ENCODE measurements at places on chromosomes 6 and 20. TPM values are rescaled to one million over a fixed set of nuclear protein-coding genes. Genes with fewer than 3 reads are reported as not detected.

The MUC22 gene
- not detected for total RNA-seq

DNA sequence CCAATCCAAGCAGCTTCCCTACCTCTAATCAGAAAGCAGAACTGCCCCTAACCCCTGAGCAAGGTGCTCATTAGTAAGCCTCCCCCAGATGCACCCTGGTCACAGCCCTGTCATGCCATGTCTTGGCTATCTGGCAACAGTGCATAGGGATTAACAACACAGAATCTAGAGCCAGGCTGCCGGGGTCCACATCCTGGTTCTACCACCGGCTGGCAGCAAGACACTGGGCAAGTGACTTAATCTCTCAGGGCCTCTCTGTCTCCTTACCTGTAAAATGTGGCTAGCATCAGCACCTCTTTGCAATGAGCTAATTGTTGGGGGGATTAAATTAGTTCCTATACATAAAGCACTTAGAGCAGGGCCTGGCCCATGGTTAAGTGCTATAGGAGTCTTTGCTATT lies 68.1 kb downstream of the CPNE5 start:
- no peak for DNase-seq

The COX4I2 gene
- not detected for total RNA-seq

DNA sequence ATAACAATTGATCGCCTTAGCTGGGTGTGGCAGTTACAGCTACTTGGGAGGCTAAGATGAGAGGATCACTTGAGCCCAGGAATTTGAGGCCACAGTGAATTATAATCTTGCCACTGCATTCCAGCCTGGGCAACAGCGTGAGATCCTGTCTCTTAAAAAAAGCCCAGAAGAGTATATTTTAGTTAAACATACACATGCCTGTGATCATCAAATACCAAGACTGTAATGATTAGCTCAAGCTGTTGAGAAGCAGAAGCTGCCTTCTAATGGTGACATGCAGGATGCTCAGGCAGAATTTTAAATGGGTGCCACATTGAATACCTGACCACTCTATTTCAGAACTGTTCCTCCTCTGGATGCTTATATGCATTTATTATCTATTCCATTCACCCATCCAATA lies 8.9 kb upstream of the TMEM14A start:
- DNase-seq, result no peak

DNA sequence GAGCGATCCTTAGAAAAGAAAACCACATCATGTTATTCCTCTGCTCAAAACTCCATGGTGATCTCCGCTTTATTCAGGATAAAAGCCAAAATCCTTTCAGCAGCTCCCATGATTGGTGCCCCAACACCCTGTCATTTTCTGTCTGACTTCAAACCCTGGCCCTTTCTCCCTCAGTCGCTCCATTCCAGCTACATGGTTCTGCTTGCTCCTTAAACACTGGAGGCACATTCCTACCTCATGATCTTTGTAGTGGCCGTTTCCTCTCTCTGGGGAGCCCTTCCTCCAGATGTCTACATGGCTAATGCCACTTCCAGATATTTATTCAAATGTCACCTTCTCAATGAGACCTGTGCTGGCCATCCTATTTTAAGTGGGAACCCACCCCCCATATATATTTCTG lies 100.8 kb downstream of the CAP2 start:
- no peak for DNase-seq

- peak; percentile 36 for DNase-seq
Observed at GRCh38 chr6:156747715-156748114, 29.5 kb upstream of the ARID1B start.

GRCh38 chr20:44724423-44725091 lies 9.4 kb downstream of the CCN5 start:
- no peak for DNase-seq

GRCh38 chr6:80411486-80411885 lies 305.0 kb downstream of the BCKDHB start:
- DNase-seq, result no peak

The PRDM13 gene
- 0.05 TPM for total RNA-seq

DNA sequence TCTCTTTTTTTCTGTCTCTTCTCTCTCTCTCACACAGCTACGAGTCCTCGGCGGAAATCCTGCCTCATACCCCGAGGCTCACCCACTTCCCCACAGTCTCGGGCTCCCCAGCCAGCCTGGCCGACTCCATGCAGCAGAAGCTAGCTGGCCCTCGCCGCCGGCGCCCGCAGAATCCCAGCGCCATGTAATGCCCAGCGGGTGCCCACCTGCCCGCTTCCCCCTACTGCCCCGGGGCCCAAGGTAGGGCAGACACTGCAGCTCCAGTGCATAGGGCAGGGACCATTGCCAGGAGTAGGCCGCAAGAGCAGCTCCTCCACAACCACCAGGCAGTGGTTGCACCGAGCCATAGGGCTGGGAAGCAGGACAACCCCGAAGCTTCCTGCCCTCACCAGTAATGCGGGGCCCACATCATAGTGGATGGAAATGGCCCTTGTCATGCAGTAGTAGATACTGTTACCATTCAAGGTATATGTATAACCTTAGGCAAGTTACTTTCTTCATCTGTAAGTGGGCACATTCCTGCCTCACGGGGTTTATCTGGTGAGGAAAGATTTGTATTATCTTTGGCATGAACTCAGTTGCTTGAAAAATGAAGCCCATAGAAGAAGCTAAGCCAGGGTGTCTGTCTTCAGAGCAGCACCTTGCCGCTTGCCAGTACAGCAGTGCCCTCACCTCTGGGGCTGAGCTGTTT lies 36.9 kb upstream of the ID1 start:
- peak; percentile 57 for DNase-seq

DNA sequence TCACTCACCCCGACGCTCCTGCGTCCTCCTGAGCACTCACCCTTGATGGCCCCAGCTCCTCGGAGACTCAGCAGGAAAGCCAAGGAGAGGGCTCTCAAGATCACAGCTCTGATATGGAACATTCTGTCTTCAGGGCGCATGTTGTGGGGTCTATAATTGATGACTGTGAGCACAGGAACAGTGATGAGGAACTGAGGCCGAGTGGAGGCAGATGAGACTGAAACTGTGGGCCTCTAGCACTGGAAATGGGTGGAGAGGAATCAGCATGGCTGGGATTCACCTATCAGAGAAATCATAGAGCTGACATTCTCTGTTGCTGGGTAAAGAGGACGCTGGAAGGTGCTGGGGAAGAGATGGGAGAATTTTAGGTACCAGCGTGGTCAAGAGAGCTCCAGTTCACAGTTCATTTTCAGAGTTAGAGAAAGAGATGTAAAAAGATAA lies at the start of gene HLA-DPA1:
TSS of gene HLA-DPA1 (minus strand) at position 219 of the 441 bp plus-strand sequence.
- peak; percentile 88 for DNase-seq

GRCh38 chr6:70735513-70735912 lies 67.8 kb downstream of the SMAP1 start:
- no peak for DNase-seq

The PHACTR2 gene
- 53.8 TPM for total RNA-seq

GRCh38 chr20:21019814-21020658 lies 86.1 kb downstream of the LINC00237 start:
- no peak for DNase-seq

The TSPYL4 gene
- total RNA-seq, result 22.2 TPM

- no peak for DNase-seq
Observed at GRCh38 chr20:51566594-51566993, 24.1 kb upstream of the NFATC2 start.

DNA sequence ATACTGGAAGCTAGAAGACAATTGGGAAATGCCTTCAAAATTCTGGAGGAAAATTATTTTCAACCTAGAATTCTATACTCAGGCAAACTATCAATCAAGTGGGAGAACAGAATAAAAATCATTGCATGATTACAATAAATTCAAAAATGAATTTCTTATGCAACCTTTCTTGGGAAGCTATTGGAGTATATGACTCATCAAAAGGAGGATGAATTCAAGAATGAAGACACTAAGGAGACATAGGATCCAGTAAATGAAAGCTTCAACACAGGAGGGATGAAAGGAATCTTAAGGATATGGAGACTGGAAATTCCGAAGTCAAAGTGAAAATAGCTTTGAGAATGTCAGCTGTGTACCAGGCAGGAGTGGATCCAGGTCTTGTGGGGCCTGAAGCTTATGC lies 12.6 kb upstream of the UBR2 start:
- no peak for DNase-seq

The COL9A1 gene
- total RNA-seq, result not detected

The PLTP gene
- total RNA-seq, result 3.2 TPM

DNA sequence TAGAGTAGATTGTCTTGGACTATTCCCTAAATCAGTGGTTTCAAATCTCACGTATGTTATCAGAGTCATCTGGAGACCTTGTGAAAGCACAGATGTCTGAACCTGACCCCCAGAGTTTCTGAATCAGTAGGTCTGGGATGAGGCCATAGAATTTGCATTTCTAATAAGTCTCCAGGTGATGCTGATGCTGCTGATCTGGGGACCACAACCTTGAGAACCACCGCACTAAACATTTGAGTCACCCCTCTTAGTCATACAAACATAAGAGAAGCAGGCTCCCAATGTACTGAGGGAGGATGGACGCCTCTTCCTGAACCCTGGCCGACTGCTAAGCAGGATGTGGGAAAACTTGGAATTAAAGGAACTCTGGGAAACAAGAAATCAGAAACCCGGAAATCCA lies 187.8 kb upstream of the PRDM1 start:
- DNase-seq, result no peak

GRCh38 chr20:59469267-59470252 lies 134.8 kb upstream of the PHACTR3 start:
- no peak for DNase-seq

DNA sequence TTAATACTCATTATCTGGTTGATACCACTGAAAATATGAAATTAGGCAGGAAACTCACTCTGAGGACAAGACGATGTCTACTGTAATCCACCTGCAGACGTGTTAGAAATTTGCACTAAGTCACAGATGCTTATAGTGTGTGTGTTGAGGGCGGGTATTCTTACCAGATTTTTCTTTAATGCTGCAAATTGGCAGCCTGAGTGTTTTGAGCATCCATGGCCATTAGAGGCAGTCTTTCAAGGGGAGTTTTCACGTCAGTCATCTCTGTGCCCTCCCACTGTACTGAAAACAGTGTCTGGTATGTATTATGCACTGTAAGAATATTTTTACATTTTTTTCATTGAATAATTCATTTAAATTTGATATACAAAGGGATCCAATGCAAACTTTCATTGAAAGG lies 266.5 kb upstream of the QKI start:
- DNase-seq, result no peak

DNA sequence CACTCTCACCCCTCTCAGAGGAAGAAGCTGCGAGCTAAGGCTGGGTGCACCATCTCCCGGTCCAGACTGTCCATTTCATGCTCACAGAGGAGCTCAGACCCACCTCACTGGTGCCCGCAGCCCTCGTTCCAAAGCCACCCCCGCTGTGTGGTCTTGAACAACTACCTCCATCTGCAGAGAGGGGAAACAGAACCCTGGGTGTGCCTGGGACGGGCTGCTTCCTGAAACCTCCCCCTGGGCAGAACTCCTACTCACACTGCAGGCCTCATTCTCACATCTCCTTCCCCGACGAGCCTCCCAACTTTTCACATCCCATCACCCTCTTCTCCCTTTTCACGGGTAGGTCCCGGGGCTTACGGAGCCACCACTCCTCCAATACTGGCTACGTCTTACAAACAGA lies 18.1 kb downstream of the PMEPA1 start:
- no peak for DNase-seq

- no peak for DNase-seq
Observed at GRCh38 chr6:119895626-119896025, 546.1 kb upstream of the MAN1A1 start.

- DNase-seq, result no peak
Observed at GRCh38 chr20:37366743-37367142, 20.8 kb downstream of the SRC start.

DNA sequence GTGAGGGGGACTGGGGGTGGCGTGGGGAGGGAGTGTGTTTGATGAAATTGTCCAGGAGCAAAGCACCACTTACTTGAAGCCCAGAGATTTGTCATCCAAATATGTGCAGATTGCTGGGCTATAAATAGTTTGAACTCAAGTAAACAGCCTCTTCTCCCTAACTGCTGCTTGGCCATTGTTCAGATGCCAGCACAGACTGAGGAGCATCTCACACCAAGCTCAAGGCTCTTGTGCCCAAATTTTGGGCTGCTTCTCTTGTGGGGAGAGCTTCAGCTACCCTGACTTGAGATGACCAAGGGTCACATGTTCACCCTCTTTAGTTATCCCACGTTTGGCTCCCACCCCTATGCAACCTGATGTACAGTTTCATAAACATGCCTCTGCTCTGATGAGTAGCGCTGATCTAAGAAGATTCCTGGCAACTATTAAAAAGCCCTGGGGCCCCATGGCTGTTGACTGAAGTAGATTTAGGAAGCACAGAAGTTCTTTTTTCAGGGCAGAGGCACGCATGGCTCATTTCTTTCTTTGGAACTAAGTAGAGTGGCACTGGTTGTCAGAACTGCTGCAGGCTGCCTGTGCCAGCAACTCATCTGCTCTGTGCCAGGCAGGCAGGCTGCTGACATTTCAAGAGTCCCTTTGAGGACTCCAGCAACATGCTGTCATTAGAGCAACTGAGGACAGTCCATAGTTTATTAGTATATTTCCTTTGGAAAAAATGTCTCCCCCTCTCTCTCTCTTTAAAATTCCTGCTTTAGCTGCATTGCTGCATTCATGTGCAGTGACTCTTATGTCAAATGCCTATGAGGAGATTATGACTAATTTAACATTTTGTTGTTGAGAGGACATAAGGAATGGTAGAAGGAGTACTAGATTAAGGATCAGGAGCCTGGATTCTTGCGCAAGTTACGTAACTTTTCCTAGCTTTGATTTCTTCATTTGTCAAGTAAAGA lies 9.6 kb upstream of the PKIG start:
- no peak for DNase-seq

- no peak for DNase-seq
Observed at GRCh38 chr6:161870236-161870901, 596.5 kb upstream of the AGPAT4 start.

GRCh38 chr6:148005806-148006205 lies 336.8 kb upstream of the SASH1 start:
- DNase-seq, result no peak

DNA sequence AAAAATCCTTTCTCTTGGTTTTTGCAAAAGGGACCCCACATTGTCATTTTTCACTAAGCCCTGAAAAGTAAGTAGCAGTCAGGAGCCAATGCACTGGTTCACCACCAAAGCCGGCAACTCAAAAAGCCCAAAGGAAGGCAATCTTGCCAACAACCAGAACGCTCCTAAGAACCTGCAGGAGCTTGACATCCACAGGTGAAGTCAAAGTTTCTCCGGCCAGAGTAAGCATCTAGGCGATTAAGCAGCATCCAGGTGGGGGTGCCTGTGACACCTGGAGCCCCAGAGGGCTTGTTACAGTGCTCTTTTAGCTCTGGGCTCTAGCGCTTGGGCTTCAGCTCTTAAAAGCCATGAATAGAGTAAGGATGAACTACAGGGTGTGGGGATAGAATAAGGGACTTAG lies 36.1 kb downstream of the SLC35D3 start:
- DNase-seq, result no peak

- no peak for DNase-seq
Observed at GRCh38 chr6:157424491-157425020, 43.6 kb downstream of the ZDHHC14 start.

GRCh38 chr20:57938158-57939108 lies 228.6 kb upstream of the PMEPA1 start:
- DNase-seq, result no peak

The DOK5 gene
- 37.1 TPM for total RNA-seq

The RAMACL gene
- 0.14 TPM for total RNA-seq
